ENCODE measurements at places on chromosomes 2 and 18. TPM values are rescaled to one million over a fixed set of nuclear protein-coding genes. Genes with fewer than 3 reads are reported as not detected.
A peak's percentile ranks its signal among the peaks of the same experiment; 100 is the strongest.

Gene PLGLB1
- 0.62 TPM for total RNA-seq

Gene GNLY
- total RNA-seq = not detected

Gene RIT2
- total RNA-seq = not detected

Gene HSBP1L1
- 56.8 TPM for total RNA-seq

Gene WNT6
- not detected for total RNA-seq

Gene AQP12A
- not detected for total RNA-seq

Gene ZNF396
- total RNA-seq = 0.95 TPM

Gene IL36A
- total RNA-seq = not detected

Gene TIGD1
- 6.3 TPM for total RNA-seq

Gene TAF1B
- 39.5 TPM for total RNA-seq

Gene ZC3H6
- 1.3 TPM for total RNA-seq

Gene CHRNG
- total RNA-seq = not detected

Gene CD8B2
- not detected for total RNA-seq

Gene HOXD9
- not detected for total RNA-seq

Gene PROM2
- total RNA-seq = 77.8 TPM

Gene SIX2
- 27.9 TPM for total RNA-seq

Gene C2orf81
- total RNA-seq = 1.6 TPM

DNA sequence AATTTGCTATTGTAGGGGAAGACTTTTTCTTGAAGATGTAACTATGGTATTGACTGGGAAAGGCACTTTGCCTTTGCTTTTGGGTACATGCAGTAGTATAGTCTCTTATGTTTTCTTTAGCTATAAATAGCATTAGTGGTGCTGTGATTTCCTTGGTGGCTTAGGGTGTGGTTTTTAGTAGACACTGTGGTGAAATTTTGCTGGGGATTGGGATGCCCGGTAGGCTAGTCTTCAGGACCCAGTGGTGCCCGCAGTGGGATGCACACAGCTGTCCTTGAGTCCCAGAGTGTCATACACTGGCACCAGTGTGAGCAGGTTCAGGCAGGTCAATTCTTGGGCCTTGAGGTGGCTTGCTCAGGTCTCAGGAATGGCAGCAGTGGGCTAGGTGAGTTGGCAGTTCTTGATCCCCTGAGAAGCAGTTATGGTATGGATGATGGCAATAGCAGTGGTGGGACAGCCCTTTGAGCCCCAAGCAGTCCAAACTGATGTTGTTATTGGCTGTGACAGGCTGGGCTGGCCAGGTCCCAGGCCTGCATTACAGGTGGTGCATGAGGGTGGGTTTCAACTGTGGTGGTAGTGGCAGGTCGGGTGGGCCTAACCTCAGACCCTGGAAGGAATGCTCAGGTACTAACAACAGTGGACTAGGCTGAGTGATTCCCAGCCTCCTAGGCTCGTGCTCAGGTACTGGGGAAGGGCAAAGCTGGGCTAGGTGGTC is 124.3 kb downstream of the XRCC5 start:
- DNase-seq = no peak

DNA sequence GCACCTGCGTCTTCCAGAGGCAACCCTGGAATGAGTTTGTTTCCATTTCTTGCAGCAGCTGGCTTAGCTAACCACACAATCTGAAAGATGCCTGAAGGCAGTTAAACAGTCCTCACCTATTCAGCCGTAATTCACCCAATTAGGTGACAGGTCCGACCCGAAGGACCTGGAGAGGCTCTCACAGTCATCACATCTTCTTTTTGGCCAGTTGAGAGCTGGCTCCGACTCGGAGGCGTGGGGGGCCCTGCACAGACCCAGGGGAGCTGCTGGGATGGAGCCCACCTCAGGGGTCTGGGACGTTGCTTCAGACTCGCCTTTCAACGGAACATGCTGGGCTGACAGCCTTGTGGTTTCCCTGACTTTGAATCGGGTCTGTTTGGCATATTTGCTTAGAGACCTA is 187.3 kb downstream of the RTP5 start:
- DNase-seq = no peak

GRCh38 chr2:24262421-24262970 is 87.6 kb downstream of the FAM228A start:
- DNase-seq = no peak

GRCh38 chr18:22214731-22215528 is 45.5 kb downstream of the GATA6 start:
- DNase-seq = peak; percentile 65

DNA sequence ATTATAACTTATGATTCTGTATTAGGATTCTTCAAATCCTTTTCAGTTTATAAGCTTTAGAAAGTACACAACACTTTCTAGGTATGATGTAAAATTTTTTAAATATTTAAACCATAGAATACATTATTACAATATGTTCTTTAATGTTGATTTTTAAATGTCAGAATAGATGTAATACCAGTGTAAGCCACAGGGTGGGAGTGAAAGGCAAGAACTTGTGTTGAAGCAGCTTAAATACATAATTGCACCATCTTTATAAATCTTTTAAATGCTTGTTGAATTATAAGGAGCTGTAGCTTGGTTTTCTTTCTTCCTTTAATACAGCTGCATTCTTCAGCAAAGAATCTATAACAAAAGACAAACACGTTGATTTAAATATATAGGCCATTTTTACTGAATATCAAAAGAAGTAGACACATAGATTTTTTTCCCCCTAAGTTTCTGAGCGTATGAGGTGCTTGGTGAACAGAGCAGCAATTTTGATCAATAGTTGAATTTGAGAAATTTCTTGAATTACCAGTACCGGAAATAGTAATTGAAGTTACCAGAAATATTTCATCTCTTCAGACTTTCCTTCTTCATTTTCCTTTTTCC is 63.0 kb downstream of the TANK start:
- DNase-seq = peak; percentile 71

GRCh38 chr2:54371460-54372065 is 84.6 kb upstream of the SPTBN1 start:
- DNase-seq = no peak

GRCh38 chr2:35220461-35220860 is 1135.1 kb upstream of the CRIM1 start:
- peak; percentile 29 for DNase-seq

DNA sequence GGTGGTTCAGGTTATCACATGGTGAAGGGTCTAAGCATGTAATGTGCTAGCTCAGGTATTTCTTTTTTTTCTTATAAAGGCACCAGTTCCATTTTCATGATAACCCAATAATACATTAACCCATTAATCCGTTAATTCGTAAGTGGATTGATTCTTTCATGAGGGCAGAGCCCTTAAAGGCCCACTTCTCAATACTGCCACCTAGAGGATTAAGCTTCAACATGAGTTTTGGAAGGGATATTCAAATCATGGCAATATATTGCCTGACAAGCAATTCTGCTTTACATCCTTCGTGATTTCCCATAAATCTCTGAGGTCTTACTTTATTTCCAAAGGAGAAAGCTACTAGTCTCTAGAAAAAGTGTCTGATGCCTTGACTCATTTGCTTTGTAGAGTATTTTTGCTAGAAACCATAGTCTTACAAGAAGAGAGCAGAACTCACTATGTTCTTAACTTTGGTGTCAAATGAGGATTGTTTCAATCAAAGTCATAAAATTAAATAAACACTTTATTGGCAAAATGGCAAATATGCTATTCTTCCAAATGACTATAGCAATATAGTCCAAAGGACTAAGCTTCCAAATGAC is 271.3 kb downstream of the KCNS3 start:
- peak; percentile 81 for DNase-seq

DNA sequence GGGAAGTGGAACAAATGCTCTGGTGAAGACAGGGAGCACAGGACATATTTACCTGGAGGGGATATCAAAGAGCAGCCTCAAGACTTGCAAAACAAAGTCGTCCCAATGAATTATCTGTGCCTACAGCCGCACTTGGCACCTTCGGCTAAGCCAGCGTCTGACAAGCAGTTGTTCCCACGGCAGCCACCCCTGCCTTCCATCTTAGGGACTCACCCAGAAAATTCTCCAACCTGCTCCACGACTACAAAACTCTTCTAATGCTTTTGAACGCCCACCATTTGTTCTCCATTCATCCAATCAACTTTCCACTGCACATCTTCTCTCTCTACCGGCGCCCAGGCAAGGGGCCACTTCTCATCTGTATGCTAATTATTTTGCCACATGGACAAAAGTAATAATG is 7.0 kb downstream of the MYT1L start:
- no peak for DNase-seq

DNA sequence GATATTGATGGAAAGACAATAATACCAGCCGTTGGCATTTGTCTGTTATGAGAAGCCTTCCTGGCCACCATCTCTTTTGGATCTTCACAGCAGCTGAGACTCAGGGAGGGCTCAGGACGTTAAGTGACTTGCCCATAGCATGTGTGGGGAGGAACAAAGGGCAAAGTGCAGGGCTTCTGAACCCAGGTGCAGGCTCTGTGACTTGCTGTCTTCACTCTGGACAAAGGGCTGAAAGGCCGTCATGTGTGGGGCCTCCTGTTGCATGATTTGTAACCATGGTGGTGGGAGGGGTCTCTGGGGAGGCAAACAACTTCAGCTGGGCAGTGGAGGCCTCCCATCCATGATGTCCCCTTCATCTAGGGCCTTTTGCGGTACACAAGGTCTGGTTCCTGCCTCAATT is 65.5 kb upstream of the SIX2 start:
- no peak for DNase-seq

- DNase-seq = no peak
Measured at GRCh38 chr18:10111191-10111590, 197.4 kb downstream of the VAPA start.

DNA sequence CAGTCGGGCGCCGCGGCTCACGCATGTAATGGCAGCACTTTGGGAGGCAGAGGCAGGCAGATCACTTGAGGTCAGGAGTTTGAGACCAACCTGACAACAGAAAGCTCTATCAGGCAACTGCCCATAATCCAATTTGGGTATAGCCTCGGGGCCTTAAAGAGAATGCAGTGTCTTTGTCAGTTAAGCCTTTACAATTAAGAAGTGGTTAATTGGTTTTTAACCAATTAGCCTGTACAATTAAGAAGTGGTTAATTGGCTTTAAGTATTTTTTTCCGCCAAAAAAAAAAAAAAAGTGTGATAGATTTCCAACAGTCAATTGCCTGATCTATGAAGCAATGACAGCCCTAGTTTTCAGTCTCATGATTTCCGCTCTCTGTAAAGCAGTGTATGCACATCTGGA is 74.6 kb upstream of the NARS1 start:
- DNase-seq = no peak

GRCh38 chr18:67682516-67682915 is 166.0 kb upstream of the DSEL start:
- DNase-seq = no peak

- DNase-seq = no peak
Measured at GRCh38 chr2:104915107-104915793, 61.3 kb downstream of the POU3F3 start.

- peak; percentile 45 for DNase-seq
Measured at GRCh38 chr2:23430263-23430662, 45.3 kb downstream of the KLHL29 start.

DNA sequence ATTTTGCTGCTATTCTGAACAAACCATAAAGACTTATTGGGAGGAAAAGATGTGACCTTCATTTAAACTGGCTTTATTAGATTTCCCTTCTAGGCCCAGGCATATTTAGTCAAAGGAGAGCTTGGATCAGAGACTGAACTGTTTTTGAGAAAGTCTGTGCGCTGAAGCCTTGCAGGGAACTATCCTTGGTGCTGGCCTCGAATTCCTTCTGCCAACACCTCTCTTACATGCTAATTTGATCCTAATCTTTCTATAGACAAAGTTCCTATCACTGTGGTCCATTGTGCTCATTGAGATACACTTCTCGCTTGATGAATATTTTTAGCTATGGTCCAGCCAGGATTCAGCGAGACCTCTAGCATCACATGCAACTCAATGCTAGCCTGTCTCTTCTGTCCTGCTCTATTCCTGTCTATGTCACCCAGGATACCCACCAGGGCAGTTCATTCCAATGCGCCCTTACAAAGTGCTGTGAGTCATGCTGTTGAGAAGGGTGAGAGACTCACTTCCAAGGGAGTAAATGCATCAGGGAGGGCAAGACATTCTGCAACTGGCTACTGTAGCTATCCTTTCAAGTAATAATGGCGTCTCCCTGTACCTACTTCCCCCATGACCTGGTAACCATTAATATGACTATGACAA is 356.7 kb upstream of the LYPD1 start:
- DNase-seq = no peak

DNA sequence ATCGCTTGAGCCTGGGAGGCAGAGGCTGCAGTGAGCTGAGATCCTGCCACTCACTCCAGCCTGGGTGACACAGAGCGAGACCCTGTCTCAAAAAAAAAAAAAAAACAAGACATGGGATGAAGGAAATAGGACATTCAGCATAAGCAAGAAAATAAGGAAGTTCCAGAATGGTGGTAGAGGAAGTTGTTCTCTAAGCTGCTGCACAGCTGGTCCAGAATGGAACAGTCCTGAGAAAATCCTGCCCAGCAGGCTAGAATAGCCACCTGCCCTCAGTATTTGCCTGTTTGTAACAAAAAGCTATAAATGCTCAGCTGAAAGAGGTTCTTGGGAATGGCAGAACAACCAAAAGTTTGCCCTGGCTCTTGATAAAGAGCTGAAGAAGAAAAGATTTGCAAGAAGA is 11.1 kb upstream of the MAPRE3 start:
- DNase-seq = no peak

GRCh38 chr2:239607517-239608191 is 206.8 kb upstream of the HDAC4 start:
- no peak for DNase-seq

DNA sequence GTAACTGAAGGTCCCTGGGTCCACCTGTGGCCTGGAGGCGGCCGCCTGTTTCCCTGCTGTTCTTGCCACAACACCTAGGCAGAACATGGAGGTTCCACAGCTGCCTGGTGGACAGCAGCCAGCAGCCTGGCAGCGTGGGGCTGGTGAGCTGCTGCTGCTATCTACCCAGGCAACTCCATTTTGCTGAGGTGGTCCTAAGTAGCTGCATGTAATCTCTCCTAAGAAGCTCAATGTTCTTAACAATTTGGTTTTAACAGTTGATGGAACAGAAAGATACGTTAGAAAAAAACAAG is 66.7 kb downstream of the NDUFA10 start:
- DNase-seq = no peak

DNA sequence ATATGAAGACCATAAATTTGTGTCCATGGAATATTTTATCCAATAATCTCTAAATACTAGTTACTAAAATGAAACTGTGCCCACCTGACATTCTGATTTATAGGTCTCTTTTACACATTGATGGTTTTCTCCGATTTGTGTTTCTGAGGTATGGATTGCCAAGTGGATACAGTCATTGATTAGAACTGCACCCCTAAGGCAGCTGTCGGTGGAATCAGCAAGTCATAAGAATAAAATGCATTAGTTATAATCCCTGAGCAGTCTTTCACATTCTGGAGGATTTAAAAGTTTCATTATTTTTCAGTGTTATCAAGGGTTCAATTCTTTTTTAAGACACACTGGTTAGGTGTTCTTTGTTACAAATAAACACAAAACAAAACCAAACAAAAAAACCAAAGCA is 6.0 kb downstream of the CAVIN2 start:
- DNase-seq = no peak
